ENCODE measurements at places on chromosomes 5 and 9.

DNA sequence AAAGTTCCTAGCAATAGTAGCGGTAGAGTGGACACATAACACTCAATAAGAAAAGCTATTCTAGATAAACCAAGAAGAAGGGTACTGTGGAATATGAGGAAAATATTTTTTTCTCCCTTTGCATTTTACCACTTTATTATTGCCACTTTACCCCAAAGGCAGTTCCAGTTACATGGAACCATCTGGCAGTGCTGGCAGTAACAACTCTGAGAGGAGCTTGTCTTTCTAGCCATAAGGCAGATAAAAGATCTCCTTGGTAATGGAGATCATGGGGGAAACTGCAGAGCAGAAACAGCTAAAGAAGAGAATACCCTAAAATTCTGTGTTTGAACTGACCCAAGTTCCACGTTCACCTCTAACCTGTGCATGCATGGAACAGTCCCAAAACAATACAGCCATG is 38.5 kb downstream of the UBTD2 start:
- no peak for DNase-seq

GRCh38 chr5:171521219-171521633 is 101.8 kb downstream of the FGF18 start:
- no peak for DNase-seq

- no peak for DNase-seq
These were observed 245.8 kb upstream of the PCSK5 start for GRCh38 chr9:75644649-75645048.

DNA sequence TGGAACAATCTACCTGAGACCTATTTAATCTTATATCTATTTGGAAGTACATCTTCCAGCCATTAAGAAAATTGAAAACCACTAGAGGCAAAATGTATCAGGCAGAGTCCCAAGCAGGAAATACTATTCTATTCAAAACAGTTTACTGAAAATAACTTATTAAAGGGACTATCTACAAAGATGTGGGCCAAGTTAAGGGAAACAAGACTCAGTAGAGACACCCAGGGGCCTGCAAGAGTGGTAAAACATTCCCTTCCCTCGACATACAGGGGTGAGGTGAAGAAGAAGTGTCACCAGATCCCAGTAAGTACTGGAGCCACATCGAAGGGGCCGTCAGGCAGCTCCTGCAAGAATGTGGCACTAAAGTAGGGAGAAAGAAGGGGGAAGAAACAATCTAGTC is 12.1 kb upstream of the NRG2 start:
- no peak for DNase-seq

DNA sequence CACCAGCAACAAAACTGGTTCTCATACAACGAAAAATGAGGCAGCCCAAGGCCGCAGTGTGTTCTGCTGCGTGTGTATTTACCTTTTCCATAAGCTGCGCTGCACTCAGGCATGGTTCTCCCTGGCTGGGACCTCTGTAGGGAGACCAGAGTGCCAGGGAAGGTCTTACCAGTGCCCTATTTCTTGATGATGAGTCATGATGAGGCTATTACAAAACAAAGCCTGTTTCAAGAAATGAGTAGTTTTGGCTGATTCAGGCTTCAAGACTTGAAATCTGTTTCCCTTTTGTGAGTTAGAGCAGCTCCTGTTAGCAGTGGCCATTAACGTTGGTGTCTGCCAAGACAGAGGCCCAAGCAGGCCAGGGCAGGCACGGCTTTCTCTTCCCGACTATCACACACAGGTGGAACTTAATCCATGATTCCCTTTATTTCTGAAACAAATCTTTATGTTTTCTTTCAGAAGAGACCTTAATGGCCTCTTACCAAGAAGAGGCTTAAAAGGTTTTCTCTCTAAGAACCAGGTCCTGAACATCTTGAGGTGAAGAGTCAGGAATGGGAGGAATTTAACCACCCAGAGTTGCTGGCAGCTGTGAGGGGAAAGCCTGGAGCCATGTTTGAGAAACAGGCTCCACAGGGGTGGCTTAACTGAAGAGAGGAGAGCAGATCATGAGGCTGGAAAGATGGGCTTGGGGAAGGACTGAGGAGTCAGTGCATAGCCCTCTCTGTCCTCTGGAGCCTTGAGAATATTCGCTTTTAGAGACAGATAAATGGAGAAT is 41.4 kb upstream of the TIFAB start:
- DNase-seq, result no peak

DNA sequence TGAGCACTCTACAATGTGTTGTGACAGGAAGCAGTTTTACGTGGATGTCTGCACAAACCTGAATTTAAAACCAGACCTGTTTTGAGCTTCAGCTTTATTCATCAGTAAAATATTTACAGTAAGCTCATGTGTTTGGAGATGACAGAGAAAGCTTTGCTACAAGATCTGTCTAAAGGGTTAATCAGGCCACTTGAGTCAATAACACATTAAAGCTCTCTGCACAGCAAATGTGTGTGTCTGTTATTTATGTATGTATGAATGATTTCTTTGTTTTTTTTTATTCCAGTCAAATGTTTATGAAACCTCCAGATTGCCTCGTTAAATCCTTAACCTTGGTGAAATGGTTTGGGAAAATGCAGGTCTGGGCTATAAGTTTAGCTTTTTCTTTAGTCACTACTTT is 77.3 kb upstream of the SREK1 start:
- no peak for DNase-seq

- no peak for DNase-seq
These were observed 14.8 kb upstream of the C5orf46 start for GRCh38 chr5:147921136-147921535.

GRCh38 chr9:132242621-132243155 is 80.8 kb downstream of the NTNG2 start:
- DNase-seq, result no peak

- DNase-seq, result no peak
These were observed 170.1 kb upstream of the ADCY2 start for GRCh38 chr5:7225826-7226225.

DNA sequence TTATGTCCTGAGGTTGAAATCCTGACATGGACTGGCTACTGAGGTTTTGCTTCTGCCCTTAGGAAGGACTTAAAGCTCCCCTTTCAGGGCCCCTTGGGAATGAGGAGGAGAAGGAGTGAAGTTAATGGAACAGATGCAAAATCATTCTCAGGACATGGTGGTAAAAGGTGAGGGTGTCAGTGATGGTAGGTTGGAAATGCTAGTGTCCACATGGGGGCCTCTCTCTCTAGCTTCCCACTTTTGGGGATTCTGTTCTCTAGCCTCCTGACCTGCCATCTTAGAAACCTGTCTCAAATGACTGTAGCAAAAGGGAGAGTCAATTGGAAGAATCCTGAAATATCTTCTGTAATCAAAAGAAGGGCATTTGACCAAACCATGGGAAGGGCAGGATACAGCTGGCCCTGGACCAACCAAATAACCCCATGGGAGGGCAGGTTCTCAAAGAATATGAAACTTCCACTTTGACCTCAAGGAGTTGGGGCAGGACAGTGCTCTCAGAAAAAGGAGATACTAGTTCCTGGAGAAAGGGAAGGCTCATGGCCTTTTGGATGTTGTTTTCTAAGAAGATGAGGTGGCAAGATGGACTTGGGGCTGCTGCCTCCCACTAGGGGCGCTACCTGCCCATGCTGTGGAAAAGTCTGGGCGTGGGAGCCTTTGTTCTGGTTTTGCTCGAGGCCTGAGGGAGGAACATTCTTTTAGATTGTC is 21.2 kb upstream of the MLANA start:
- no peak for DNase-seq
